ENCODE measurements at places on chromosomes 7 and 10. TPM values are rescaled to one million over a fixed set of nuclear protein-coding genes. Genes with fewer than 3 reads are reported as not detected.
A peak's percentile ranks its signal among the peaks of the same experiment; 100 is the strongest.

- no peak overlapping the region for H3K4me3 ChIP-seq
- no peaks in the 10 kb centered on the region for H3K27me3 ChIP-seq
- H3K27ac ChIP-seq = no peak overlapping the region
Measured at GRCh38 chr7:128054511-128054910, 23.3 kb upstream of the LRRC4 start.

GRCh38 chr7:22660732-22661131 is 66.3 kb upstream of the IL6 start:
- no peaks in the 10 kb centered on the region for H3K36me3 ChIP-seq
- H3K4me1 ChIP-seq = peaks cover 22% of the 10 kb centered on the region
- no peak overlapping the region for H3K4me3 ChIP-seq

- H3K27ac ChIP-seq = no peak overlapping the region
- no peaks in the 10 kb centered on the region for H3K4me1 ChIP-seq
- no peaks in the 10 kb centered on the region for H3K27me3 ChIP-seq
- no peaks in the 10 kb centered on the region for H3K36me3 ChIP-seq
Measured at GRCh38 chr7:124246262-124246863, 213.5 kb upstream of the TMEM229A start.

DNA sequence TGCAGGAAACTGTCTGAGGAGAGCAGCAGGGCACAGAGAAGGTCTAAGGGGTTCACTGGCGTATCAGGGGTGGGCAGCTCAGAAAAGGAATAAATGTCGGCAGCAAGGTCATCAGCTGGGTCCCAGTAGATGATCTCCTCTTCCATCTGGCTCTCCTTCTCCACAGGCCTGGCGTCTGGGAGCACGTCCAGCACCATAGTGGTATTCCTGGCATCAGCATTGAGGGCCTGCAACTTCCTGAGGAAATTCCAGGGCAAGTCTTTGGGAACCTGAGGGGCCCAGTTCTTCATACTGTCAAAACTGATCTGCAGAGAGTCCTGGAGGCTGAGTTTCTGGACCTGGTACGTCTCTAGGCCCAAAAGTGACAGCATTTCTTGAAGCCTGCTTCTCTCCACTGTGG is 9.6 kb upstream of the MRPS24 start:
- DNase-seq = no peak
- H3K4me3 ChIP-seq = no peak overlapping the region
- H3K36me3 ChIP-seq = peaks cover 54% of the 10 kb centered on the region
- no peaks in the 10 kb centered on the region for H3K4me1 ChIP-seq
- H3K27ac ChIP-seq = no peak overlapping the region

The ACSM6 gene
- not detected for total RNA-seq

DNA sequence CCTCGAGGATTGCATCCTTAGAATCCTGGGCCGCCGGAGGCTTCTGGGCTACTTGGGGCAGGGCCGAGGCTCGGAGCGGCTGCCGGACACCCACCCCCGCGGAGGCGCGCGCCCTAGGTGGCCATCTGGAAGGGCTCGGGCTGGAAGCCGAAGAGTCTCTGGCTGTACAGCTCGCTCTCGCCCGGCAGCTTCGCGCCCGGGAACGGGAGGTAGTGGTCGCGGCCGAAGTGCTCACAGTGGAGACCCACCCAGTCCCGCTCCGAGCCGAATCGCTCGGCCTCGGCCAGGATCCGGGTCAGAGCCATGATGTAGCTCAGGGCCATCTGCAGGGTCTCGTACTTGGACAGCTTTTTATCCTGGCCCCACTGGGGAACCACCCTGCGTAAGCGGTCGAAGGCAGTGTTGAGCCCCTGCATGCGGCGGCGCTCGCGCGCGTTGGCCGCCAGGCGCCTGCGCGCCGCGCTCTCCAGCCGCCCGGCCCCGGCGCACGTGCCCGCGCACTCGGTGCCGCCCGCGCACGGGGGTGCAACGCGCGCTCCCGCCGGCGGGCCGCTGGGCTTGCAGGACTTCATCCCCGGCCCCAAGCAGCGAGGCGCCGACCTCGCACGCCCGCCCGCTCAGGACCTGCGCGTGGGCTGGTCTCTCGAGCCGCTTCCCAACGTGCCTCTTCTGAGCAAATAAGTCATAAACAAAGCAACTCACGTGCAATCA is 652 bp downstream of the ATOH7 start:
- H3K36me3 ChIP-seq = no peaks in the 10 kb centered on the region
- peak overlapping the region; percentile 83 for H3K4me3 ChIP-seq
- DNase-seq = peak; percentile 82

- no peaks in the 10 kb centered on the region for H3K4me1 ChIP-seq
- H3K4me3 ChIP-seq = no peak overlapping the region
- no peak for DNase-seq
- H3K27ac ChIP-seq = no peak overlapping the region
- H3K36me3 ChIP-seq = no peaks in the 10 kb centered on the region
- H3K27me3 ChIP-seq = no peaks in the 10 kb centered on the region
Measured at GRCh38 chr10:100043796-100044195, 34.0 kb upstream of the DNMBP start.

DNA sequence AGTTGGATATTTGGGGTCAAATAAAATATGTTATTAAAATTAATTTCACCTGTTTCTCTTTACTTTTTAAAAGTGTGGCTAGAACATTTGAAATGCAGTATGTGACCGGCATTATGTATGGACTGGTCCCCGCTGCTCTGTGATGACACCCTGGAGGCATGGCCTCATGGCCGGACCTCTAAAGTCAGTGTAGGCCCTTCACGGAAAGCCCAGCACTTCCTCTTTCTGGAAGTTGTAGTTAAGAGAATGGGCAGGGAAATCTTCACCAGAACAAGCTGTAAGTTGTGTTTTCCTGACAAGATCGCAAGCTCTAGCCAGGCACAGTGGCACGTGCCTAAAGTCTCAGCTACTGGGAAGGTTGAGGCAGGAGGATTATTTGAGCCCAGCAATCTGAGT is 38.3 kb upstream of the SRGN start:
- H3K27ac ChIP-seq = peak overlapping the region; percentile 25
- H3K4me3 ChIP-seq = no peak overlapping the region
- DNase-seq = no peak
- peaks cover 59% of the 10 kb centered on the region for H3K4me1 ChIP-seq
- H3K36me3 ChIP-seq = no peaks in the 10 kb centered on the region

GRCh38 chr7:121872831-121873288 is at the start of gene PTPRZ1:
Gene PTPRZ1 (plus strand): TSS chr7:121873161. CDS start chr7:121873500, 339 bp downstream.
- peaks cover 43% of the 10 kb centered on the region for H3K27me3 ChIP-seq
- peak within 1 kb of the TSS; percentile 76 for H3K4me3 ChIP-seq
- DNase-seq = no peak
- H3K36me3 ChIP-seq = no peaks in the 10 kb centered on the region
- H3K27ac ChIP-seq = no peak within 1 kb of the TSS
- peaks cover 3% of the 10 kb centered on the region for H3K4me1 ChIP-seq

The PVRIG gene
- total RNA-seq = 20.9 TPM

DNA sequence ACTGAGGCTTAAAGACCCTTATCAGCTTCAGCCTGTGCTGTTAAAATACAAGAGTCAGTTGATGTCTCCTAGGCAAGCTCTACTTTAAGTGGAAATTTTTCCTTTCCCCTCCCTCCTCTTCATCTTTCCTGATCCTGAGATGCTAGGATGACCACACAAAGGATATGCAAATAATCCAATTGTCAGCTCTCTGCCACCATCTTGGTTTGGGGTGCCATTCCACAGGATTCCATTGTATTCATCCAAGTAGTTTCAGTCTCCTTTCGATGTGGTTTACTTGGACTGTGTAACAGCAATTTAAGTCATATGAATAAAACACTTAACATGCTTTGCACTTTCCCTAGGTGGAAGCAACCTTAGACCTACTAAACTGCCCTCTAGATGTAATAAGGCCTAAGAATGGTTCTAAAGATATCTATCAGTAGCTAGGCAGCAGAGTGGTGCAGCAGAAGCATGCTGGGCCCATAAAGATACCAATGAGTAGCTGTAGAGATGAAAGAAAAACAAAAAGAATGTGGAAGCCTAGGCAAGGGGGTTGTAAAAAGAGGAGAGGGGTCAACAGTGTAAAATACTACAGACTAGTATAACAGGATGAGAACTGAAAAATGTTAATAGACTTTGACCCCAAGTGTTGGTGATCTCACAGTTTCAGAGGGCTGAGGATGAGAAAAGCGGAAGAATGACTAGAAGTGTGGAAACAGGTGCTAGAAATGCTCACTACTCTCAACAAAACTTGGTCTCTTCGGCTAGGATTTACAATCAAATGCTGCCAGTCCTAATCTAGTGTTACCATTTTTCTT is 2.4 kb upstream of the CFAP69 start:
- no peaks in the 10 kb centered on the region for H3K36me3 ChIP-seq
- DNase-seq = no peak
- peaks cover 45% of the 10 kb centered on the region for H3K27me3 ChIP-seq
- H3K4me3 ChIP-seq = no peak overlapping the region
- H3K4me1 ChIP-seq = peaks cover 12% of the 10 kb centered on the region

DNA sequence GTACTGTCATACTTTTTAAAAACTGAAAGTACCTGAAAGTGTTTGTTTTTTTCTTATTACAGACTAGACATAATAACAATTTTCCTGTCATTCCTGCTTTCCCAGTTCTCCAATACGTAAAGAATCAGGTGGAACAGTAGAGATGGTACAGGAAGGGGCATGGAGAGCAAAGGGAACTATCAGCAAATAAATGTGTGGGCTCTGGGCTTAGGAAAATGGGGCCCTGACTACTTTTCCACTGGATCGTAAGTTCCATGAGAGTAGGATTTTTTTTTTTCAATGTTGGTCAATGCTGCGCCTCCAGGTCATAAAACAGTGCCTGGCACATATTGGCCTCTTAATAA is 15.2 kb upstream of the FAS start:
- H3K27me3 ChIP-seq = no peaks in the 10 kb centered on the region
- no peak for DNase-seq
- H3K36me3 ChIP-seq = peaks cover 1% of the 10 kb centered on the region
- peak overlapping the region; percentile 89 for H3K4me3 ChIP-seq

- no peak overlapping the region for H3K27ac ChIP-seq
- no peak for DNase-seq
- H3K4me3 ChIP-seq = no peak overlapping the region
- no peaks in the 10 kb centered on the region for H3K36me3 ChIP-seq
- H3K27me3 ChIP-seq = no peaks in the 10 kb centered on the region
Measured at GRCh38 chr10:77513781-77514331, 123.8 kb downstream of the KCNMA1 start.

GRCh38 chr10:100864978-100865377 is 47.8 kb upstream of the SLF2 start:
- peaks cover 33% of the 10 kb centered on the region for H3K27me3 ChIP-seq
- H3K27ac ChIP-seq = no peak overlapping the region
- no peaks in the 10 kb centered on the region for H3K4me1 ChIP-seq
- no peak overlapping the region for H3K4me3 ChIP-seq
- no peaks in the 10 kb centered on the region for H3K36me3 ChIP-seq

DNA sequence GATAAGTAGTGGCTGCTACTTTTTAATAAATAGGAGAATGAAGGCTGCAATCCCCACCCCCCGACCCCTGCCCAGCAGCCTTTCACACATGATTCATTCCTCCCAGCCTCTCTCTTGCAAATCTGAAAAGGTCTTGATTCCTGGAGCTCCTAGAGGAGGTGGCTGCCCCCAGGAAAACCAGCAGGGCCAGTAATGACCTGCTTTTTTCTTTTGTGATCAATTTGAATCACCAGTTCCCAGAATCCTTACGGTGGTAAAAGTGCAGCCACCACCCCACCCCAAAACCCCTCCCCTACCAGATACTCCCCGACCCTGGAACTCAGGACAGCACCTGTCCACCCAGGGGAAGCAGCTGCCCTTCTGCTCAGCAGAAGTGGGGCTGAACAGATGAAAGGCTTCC is 108.9 kb downstream of the C10orf105 start:
- H3K4me3 ChIP-seq = no peak overlapping the region
- H3K4me1 ChIP-seq = peaks cover 2% of the 10 kb centered on the region
- H3K27ac ChIP-seq = no peak overlapping the region

The CTAGE8 gene
- 2.0 TPM for total RNA-seq

GRCh38 chr10:3126249-3126648 is 46.3 kb downstream of the PITRM1 start:
- H3K4me3 ChIP-seq = no peak overlapping the region
- H3K4me1 ChIP-seq = no peaks in the 10 kb centered on the region
- peaks cover 59% of the 10 kb centered on the region for H3K36me3 ChIP-seq
- no peaks in the 10 kb centered on the region for H3K27me3 ChIP-seq
- no peak for DNase-seq

- no peaks in the 10 kb centered on the region for H3K4me1 ChIP-seq
- no peaks in the 10 kb centered on the region for H3K36me3 ChIP-seq
- no peak overlapping the region for H3K27ac ChIP-seq
- H3K27me3 ChIP-seq = peaks cover 3% of the 10 kb centered on the region
- H3K4me3 ChIP-seq = no peak overlapping the region
Measured at GRCh38 chr10:24531439-24531838, 192.2 kb downstream of the ARHGAP21 start.

- H3K27me3 ChIP-seq = peaks cover 3% of the 10 kb centered on the region
- H3K4me3 ChIP-seq = peak overlapping the region; percentile 32
- no peaks in the 10 kb centered on the region for H3K36me3 ChIP-seq
- DNase-seq = peak; percentile 57
- peaks cover 14% of the 10 kb centered on the region for H3K4me1 ChIP-seq
Measured at GRCh38 chr10:68088740-68089139, 13.7 kb upstream of the HERC4 start.

- H3K4me3 ChIP-seq = peak overlapping the region; percentile 53
- H3K36me3 ChIP-seq = peaks cover 50% of the 10 kb centered on the region
- H3K27me3 ChIP-seq = no peaks in the 10 kb centered on the region
- peaks cover 71% of the 10 kb centered on the region for H3K4me1 ChIP-seq
- peak overlapping the region; percentile 84 for H3K27ac ChIP-seq
Measured at GRCh38 chr7:44622342-44623151, 16.1 kb downstream of the OGDH start.

DNA sequence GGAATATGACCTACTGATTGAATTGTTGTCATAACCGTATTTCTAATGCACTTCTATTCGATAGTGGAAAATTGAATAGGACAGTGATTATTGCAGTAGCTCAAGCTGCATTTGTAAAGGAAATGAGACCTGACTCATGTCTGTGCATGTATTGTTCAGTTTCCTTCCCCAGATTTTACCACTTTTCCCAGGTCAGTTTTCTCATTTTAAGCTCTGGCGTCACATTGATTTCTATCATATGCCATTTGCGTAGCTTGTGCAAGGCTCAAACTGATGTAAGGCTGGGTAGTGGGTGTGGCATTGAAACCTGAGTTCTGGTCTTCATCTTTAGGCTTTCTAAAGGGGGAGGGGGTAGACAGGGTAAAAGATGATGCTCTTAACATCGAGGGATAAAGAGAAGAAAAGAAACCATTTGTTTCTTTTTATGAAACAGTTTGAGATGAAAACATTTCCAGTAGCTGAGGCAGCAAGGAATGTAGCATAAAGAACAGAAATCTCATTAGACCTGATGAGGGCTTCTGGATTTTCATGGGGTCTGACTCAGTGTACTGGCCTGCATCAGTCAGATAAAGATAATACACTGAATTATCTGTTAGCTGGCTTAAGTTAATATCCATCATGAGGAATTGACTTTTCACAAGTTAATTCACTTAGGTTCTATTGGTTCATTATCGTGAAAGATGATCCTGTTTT is 182.3 kb upstream of the CDCA7L start:
- no peak for DNase-seq
- no peak overlapping the region for H3K27ac ChIP-seq
- H3K27me3 ChIP-seq = peaks cover 17% of the 10 kb centered on the region
- no peaks in the 10 kb centered on the region for H3K36me3 ChIP-seq
- peaks cover 3% of the 10 kb centered on the region for H3K4me1 ChIP-seq
- no peak overlapping the region for H3K4me3 ChIP-seq
